Osteocyte (in vitro differentiated cells): ENCODE measurements at places on chromosomes 1 and 21. TPM values are rescaled to one million over a fixed set of nuclear protein-coding genes. Genes with fewer than 3 reads are reported as not detected.

DNA sequence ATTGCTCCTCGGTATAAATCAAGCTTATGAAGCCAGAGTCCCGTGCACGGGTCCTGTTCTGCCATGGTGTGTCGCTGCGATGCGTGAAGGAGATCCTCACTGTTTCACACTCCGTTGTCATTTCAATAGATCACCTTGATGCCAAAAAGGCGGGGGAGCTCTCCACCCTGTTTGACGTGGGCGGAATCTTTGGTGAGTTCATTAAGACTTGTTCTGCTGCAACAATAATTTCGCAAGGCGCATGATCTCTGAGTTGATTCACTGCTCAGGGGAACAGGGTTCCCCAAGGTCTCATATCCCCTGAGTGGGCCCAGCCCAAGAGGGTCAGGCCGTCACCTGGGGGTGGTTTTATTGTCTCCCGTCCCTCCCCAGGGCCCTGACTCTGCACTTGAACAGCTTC lies 50.0 kb downstream of the SLC37A1 start:
- DNase-seq: no peak
- peaks cover 3% of the 10 kb centered on the region for H3K4me1 ChIP-seq
- H3K4me3 ChIP-seq: no peak overlapping the region
- no peaks in the 10 kb centered on the region for H3K27me3 ChIP-seq
- H3K36me3 ChIP-seq: peaks cover 30% of the 10 kb centered on the region

The OVAAL gene
- not detected in 2 replicates for total RNA-seq

DNA sequence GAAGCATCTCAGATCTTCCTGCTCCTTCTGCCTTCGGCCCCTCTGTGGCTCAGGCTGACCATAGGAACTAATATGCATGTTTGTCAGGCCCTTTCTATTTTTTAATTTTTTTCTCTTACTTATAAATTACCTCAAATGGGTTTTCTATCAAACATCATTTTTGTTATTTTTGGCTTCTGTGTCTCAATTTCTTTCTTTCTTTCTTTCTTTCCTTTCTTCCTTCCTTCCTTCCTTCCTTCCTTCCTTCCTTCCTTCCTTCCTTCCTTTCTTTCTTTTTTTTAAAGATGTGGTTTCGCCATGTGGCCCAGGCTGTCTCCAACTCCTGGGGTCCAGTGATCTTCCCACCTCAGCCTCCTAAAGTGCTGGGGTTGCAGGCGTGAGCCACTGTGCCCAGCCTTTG lies 36.2 kb upstream of the TLR5 start:
- no peak overlapping the region for H3K27ac ChIP-seq
- DNase-seq: no peak
- H3K4me3 ChIP-seq: no peak overlapping the region
- H3K4me1 ChIP-seq: no peaks in the 10 kb centered on the region
- H3K27me3 ChIP-seq: peaks cover 18% of the 10 kb centered on the region

GRCh38 chr1:16621300-16621658 lies 7.9 kb upstream of the NBPF1 start:
- H3K4me3 ChIP-seq: no peak overlapping the region
- DNase-seq: no peak
- H3K36me3 ChIP-seq: peaks cover 8% of the 10 kb centered on the region
- no peaks in the 10 kb centered on the region for H3K4me1 ChIP-seq

DNA sequence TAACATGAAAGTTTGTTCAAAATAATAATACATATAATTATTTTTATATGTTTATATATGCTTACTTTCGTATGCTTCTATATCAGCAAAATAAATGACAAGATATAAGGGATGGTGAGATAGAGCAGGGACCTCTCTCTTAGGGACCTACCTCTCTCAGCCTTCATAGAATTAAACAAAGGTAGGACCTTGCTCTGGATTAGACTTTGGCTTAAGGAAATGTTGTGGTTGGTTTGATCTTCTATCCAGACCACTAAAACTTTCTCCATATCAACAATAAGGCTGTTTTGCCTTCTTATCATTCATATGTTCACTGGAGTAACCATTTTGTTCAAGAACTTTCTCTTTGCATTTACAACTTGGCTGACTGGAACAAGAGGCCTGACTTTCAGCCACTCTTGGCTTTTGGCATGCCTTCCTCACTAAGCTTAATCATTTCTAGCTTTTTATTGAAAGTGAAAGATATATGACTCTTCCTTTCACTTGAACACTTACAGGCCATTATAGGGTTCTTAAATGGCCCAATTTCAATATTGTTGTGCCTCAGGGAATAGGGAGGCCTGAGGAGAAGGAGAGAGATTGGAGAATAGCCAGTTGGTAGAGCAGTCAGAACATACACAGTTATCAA lies 14.4 kb downstream of the FRRS1 start:
- H3K4me3 ChIP-seq: no peak overlapping the region
- peaks cover 3% of the 10 kb centered on the region for H3K4me1 ChIP-seq
- no peak overlapping the region for H3K27ac ChIP-seq
- H3K27me3 ChIP-seq: no peaks in the 10 kb centered on the region
- no peaks in the 10 kb centered on the region for H3K36me3 ChIP-seq

DNA sequence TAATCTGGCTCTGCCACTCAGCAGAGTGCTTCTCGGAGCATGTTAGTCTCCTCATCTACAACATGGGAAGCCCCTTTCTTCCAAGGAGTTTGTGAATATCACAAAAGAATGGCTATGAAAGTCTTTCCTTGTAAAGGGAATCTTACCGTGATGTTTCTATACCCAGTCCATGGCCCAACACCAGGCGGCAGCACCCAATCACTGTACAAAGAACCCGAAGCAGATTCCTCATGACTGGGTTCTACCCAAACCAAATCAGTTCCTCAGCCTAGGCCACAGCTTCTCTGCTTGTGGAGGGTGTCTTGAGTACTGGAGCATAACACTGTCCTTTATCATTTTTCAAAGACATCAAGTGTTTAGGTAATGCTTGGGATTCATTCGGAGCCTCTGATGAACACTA lies 16.6 kb upstream of the SLFNL1 start:
- H3K4me3 ChIP-seq: no peak overlapping the region
- no peak overlapping the region for H3K27ac ChIP-seq
- peaks cover 23% of the 10 kb centered on the region for H3K36me3 ChIP-seq
- DNase-seq: no peak
- no peaks in the 10 kb centered on the region for H3K27me3 ChIP-seq

- DNase-seq: no peak
- no peak overlapping the region for H3K4me3 ChIP-seq
- no peak overlapping the region for H3K27ac ChIP-seq
- no peaks in the 10 kb centered on the region for H3K36me3 ChIP-seq
These were observed 363.6 kb downstream of the PLPP3 start for GRCh38 chr1:56215771-56216170.

The HMGCS2 gene
- total RNA-seq: not detected in 2 replicates

GRCh38 chr1:224785040-224785328 lies 144.5 kb upstream of the DNAH14 start:
- no peaks in the 10 kb centered on the region for H3K4me1 ChIP-seq
- no peak overlapping the region for H3K27ac ChIP-seq
- H3K4me3 ChIP-seq: no peak overlapping the region
- no peaks in the 10 kb centered on the region for H3K36me3 ChIP-seq
- no peak for DNase-seq

The CYP4A22 gene
- not detected in 2 replicates for total RNA-seq

GRCh38 chr1:59767119-59767518 lies 47.6 kb upstream of the HOOK1 start:
- H3K4me1 ChIP-seq: peaks cover 8% of the 10 kb centered on the region
- no peak for DNase-seq
- H3K27me3 ChIP-seq: peaks cover 2% of the 10 kb centered on the region
- H3K4me3 ChIP-seq: no peak overlapping the region
- H3K27ac ChIP-seq: no peak overlapping the region
- H3K36me3 ChIP-seq: no peaks in the 10 kb centered on the region
